ENCODE measurements at places on chromosomes 13 and 19.

DNA sequence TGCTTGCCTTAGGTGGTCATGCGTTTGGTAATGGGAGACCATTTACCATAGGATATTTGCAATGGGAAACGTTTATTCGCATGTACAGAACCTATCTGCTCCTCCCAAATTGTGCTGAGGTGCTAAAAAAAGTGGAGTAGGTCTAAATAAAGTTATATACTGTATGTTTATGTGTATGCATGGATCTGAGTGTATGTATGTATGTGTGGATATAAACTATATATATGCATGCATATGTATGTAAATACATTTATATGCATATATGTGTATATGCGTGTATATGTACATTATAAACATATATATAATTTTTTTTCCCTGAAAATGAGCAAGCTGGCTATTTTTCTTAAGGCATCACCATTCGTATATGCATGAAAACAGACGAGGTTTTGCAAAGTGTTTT lies 95.9 kb downstream of the HS6ST3 start:
- no peak for DNase-seq

DNA sequence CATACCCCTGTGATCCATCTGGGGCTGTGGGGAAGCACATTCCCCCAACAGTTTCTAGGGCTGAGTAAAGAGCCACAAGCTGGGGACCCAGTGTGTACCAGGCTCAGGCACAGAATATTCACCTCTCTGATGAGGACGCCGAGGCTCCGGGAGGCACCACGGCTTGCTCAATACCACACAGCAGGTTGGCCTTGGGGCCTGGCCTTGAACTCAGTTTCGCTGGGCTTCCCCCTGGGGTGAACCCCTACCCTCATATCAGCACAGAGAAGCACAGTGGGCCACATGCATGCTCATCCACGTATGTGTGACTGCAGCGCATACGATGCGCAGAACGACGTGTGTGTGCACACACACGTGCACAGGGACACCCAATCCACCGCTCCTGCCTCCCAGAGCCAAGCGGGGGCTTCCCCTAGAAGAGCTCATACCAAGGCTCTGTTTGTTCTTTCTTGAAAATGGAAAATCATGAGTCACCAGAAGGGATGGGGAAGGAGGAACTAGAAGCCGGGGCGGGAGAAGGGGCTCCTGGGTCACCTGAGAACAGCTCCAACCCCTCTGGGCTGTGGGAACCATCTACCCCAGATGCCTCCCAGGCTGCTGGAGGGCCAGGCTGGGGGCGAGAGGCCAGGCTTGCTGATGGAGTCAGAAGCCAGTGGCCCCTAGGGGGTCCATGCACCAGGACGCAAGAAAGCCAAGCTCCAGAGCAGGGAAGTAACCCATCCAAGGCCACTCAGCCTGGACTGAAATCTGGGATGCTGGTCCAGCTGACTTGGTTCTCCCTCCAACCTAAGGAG lies 4.9 kb upstream of the PDE4C start:
- no peak for DNase-seq

DNA sequence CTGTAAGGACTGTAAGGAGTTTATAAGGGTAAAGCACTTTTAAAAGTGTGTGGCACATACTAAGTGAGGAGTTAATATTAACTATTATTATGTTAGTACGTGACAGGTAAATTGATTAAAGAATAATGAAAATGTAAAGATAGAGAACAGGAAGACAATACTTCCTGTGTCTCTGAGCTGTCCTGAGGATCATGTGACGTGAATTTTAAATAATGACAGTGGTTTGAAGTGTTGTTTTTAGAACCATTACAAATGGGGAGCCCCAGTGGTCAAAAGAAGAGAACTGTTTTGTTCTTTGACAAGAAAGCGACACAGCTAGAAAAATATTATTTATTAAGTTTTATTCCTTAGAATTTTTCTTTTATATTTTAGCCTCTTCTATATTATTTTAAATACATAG lies 241.2 kb upstream of the STARD13 start:
- DNase-seq: no peak

DNA sequence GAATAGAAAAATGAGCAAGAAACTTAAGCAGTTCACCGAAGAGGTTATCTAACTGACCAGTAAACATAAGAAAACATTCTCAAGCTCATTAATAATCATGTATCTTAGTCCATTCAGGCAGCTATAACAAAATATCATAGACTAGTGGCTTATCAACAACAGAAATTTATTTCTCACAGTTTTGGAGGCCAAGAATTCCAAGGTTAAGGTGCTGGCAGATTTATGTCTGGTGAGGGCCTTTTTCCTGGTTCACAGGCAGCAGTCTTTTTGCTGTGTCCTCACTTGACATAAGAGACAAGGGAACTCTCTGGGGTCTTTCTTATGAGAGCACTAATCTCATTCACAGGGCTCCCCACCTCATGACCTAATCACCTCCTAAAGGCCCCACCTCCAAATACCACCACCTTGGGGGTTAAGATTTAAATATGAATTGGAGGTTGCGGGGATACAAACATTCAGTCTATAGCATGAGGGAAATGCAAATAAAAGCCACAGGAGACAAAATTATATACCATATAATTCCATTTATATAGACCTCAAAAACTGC lies 123.6 kb downstream of the ZAR1L start:
- no peak for DNase-seq

DNA sequence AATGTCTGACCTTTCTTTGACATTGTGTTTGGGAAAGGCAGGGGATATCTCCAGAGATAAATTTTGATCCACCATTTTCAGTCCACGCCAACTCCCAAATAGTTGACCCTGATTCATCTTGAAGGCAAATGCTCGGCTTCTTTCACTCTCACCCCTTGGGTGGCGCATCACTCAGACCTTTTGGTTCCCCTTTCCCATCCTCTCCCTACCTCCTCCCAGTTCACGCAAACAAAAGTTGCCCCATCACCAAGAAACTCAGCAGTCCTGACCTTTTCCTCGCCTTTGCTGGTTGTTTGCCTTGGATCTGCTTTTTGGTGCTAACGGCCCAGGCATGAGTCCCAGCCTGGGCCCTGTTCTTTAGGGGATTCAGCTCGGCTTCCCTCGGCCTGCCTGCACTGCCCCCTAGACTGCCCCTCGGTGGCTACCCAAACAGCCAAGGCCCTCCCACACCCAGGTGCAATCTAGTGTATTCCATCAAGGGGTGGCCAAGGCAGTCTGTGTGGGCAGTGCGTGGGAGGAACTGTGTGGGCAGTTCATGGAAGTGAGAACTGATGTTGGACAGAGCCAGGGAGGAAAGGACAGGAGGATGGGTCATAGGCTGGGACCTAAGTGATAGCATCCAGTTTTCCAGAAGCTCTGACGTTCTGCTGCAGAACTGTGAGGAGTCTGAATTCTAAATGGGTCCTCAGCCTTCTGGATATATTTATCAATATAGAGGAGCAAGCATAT lies 255.7 kb downstream of the DLEU7 start:
- no peak for DNase-seq

DNA sequence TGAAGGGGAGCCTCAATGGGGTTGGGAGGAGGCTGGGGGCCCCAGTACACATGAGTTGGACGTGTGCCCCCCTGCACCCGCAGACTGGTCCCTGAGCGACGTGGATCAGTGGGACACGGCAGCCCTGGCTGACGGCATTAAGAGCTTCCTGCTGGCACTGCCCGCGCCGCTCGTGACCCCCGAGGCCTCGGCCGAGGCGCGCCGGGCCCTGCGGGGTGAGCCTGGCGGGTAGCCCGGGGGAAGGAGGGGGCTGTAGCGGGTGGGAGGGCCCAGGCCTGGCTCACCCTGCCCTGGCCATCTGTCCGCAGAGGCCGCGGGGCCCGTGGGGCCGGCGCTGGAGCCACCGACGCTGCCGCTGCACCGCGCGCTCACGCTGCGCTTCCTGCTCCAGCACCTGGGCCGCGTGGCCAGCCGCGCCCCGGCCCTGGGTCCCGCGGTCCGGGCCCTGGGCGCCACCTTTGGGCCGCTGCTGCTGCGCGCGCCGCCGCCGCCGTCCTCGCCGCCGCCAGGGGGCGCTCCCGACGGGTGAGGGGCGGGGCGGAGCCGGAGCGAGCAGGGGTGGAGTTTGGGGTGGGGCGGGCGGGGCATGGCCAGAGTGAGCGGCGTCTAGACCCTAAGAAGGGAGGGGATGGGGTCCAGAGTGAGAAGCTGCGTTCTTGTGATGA lies 8.1 kb downstream of the PIK3R2 start:
- peak; percentile 78 for DNase-seq

DNA sequence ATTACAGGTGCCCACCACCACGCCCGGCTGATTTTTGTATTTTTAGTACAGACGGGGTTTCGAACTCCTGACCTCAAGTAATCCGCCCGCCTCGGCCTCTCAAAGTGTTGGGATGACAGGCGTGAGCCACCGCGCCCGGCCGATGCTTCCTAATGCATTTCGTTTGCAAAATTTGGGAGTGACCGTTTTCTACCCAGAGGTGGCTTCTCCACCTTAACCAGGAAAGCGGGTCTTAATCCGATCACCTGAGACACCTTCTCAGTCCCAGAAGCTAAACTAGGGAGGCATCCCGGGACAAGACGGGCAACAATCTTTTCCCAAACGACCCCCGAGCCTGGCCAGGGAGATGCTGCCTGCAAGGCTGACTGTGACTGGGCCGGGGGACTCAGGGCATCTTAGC lies 14.8 kb upstream of the MATK start:
- DNase-seq: no peak

DNA sequence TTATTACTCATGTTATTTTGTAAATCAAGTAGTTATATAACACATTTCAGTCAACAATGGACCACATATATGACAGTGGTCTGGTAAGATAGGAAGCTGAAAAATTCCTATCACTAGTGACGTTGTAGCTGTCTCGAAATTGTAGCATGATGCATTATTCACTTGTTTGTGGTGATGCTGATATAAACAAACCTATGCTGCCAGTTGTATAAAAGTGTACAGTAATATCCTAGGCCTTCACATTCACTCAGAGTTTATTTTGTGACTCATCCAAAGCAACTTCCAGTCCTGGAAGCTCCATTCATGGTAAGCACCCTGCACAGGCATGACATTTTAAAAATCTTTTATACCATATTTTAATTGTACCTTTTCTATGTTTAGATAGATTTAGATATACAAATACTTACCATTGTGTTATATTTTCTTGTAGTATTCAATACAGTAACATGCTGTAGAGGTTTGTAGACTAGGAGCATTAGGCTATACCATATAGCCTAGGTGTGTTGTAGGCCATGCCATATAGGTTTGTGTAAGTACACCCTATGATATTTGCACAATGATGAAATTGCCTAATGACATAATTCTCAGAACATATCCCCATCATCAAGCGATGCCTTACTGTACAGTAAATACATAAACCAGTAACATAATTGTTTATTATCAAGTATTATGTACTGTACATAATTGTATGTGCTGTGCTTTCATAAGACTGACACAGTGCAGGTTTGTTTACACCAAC lies 49.3 kb downstream of the IFT88 start:
- DNase-seq: no peak

- no peak for DNase-seq
These were observed 642.1 kb upstream of the ARGLU1 start for GRCh38 chr13:107209824-107210722.

GRCh38 chr13:112634102-112634501 lies 46.1 kb upstream of the TUBGCP3 start:
- DNase-seq: no peak

- no peak for DNase-seq
These were observed 238.0 kb downstream of the PCDH9 start for GRCh38 chr13:66992183-66992582.

DNA sequence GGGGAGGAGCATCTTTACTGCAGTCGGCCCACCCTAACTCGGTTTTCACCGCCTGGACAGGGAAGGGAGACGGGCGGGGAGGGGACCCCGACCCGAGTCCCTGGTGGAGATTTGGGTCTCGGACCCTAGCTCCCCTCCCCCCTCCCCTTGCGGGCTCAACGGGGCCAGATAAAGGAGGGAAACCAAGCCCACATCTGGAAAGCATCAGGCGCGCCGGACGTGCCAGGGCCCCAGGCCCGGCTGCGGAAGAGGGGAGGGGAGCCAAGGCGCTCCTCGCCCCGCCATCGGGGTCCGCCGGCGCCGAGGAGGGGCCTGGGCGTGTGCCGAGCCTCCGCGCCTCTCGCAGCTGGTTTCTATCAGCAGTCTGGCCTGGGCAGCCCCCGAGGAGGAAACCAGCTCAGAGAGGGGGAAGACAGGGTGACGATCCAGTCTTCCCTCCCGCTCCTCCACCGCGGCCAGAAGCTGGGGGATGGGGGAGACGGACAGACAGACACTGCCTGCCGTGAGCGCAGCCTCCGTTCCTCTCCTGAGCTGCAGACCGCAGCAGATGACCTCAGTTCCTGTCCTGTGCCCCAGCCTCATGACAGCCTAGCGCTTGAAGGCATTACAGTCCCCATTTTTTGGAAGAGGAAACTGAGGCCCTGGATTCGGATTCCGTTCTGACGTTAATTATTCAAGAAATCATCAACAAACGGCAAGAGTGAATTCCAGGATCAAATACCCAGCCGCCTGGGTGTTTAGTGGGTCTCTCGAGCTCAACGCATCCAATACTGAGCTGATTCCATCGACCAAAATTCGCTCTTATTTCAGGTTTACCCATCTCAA lies 3.6 kb upstream of the GNG8 start:
- no peak for DNase-seq

- DNase-seq: no peak
These were observed 8.5 kb upstream of the LMTK3 start for GRCh38 chr19:48520134-48520533.

- no peak for DNase-seq
These were observed 2.8 kb upstream of the ARL11 start for GRCh38 chr13:49625392-49626079.

DNA sequence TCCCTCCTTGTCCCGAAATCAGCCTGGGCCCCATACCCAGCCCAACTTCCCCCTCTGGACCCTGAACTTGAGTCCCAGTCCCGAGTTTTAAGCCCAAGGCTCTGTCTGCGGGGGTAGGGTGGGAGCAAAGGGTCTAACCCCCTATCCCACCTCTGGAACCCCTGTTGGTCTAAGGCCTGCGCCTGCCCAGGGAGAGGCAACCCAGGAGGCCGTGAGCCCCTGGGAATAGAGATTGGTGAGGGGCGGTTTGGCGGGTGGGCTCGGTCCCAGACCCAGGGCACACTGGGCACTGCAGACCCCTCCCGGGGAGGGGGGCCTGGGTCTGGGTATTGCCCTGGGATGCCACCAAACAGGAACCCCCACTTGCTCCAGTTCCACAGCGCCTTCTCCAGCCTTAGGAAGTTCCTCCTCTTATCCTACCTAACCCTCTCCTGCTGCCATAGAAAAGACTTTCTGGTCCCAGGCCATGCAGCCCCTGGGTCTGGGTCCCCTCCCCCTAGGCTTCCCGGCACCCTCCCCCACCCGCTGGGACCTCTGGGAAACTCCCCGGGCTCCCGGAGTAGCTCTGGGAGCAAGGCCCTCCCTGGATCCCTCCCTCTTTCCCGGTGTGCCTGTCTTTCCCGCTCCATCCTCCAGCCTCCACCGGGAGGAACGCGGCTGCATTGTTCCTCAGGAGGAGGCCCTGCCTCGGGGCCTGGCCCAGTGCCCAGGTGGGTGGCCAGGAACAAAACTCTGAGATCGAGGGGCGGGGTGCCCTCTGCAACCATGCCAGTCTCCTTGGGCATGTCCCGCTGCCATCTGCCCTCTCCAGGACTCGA lies 33.6 kb upstream of the NANOS3 start:
- no peak for DNase-seq

DNA sequence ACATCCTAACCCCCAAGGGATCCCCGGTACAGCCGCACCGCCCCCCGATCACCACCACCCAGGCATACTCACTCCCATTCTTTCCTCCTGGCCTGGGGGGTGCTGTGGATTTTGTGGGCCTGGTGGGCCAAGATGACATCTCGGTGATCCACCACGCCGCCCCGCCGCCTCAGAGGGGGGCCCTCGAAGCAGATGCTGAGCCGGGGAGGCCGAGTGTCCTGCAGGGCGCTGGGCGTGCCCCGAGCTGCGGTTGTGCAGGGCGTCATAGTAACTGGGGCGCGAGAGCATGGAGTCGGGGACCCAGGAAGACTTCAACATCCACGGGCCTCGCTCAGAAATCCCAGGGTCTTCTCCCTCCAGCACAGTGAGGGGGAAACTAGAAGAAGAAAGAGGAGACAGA lies 93.4 kb upstream of the CACNA1A start:
- no peak for DNase-seq

All from effector CD4-positive, alpha-beta T cell (primary cell).